ENCODE measurements at places on chromosomes 12 and 14. TPM values are rescaled to one million over a fixed set of nuclear protein-coding genes. Genes with fewer than 3 reads are reported as not detected.

- no peak for DNase-seq
Measured at GRCh38 chr12:8698132-8698851, 501 bp downstream of the RIMKLB start.

- DNase-seq: no peak
Measured at GRCh38 chr12:11812586-11813437, 163.3 kb downstream of the ETV6 start.

DNA sequence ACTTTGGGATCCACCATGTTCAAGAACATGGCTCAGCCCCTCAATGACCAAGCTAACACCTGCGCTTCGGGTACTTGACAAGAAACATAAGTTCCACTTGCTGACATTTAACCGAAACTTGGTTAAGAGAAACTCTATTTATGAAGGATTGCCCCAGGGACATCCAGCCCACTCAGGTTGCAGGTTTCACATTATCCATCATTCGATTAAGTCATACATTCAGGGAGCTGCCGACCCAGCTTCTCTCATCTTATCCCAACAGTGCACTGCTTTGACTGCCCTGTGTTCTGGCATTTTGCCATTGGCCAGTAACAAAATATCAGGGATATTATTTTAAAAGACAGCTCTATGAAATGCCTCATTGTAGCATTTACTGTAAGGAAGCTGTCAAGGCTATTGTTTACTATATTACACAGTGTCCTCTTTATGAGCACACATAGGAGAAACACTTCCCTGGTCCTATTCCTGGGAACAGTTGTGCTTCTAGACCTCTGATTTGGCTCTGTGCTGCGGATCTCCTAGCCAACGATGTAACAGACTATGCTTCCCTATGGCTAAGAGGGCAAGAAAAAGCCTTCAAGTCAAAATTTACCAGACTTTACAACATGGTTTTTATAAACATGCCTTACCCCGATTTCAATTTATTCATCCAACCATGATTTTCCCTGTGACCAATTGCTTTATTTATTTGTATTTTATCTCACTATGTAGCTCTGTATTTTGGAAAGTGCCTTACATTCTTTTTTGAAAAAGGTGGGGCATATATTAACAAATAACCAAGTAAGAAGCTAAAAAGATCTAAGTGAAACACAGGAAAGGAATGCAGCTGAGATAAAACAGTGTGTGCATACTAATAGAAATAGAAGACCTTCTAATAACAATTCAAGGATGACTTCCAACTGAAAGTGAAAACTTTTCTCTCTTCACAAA is 109.3 kb downstream of the ITPR2 start:
- no peak for DNase-seq

- DNase-seq: no peak
Measured at GRCh38 chr12:123962513-123962912, 10.1 kb downstream of the CCDC92 start.

DNA sequence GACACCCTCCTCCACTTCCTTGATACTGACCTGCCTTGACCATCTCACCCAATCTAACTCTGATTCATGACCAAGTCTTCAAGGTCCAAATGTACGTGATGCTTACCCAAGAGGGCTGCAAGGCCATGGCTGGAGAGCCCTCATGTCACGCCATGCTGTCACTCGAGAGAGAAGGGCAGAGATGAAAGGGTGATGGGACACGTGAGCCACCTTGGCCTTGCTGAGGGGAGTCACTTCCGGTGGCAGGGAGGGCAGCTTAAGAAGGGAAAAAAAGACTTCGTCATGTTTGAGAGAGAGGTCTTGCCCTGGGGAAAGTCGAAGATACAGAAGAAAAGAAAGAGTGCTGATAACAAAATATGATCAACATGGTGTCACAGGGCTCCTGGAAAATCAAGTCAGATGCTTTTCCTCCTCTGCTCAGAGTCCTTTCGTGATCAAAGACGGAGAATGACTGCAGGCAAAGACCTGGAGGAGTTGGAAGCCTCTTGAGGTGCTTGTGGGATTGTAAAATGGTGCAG is 3.3 kb upstream of the SCARB1 start:
- DNase-seq: no peak

DNA sequence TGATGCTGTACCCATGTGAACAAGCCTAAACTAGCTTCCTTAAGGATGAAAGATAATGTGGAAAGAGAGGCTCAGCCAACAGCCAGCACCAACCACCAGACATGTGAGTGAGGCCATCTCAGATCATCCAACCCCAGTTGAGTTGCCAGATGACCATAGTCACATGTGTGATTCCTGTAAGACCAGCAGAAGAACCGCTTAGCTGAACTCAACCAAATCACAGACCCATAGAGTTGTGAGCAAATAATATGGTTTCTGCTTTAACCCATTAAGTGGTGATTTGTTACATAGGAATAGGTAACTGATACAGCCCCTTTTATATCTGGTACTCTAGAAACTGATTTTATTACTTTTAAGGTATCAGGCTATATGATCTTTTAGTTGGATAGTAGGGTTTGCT is 17.6 kb upstream of the ELK3 start:
- DNase-seq: no peak

GRCh38 chr12:112602150-112602549 is 183.4 kb downstream of the PTPN11 start:
- no peak for DNase-seq

- DNase-seq: no peak
Measured at GRCh38 chr12:1305791-1306500, 288.4 kb downstream of the FBXL14 start.

GRCh38 chr14:28303248-28303647 is 463.3 kb upstream of the FOXG1 start:
- no peak for DNase-seq

The IAPP gene
- not detected for total RNA-seq

DNA sequence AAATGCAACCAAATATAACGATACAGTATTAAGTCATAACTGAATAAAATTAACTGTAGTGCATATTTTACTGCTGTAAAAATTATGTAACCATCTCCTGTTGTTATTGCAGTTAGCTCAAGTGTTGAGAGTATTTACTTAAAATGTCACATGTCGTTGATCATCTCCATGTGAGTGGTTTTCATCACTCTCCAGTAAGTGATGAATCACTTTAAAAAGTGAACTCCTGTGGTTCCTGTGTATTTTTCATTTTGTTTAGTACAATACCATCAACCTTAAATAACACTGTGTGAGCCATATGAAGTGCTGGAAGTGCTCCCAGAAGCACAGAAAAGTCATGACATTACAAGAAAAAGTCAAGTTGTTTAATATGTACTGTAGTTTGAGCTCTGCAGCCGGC is 104.7 kb upstream of the SLCO1B1 start:
- DNase-seq: no peak

DNA sequence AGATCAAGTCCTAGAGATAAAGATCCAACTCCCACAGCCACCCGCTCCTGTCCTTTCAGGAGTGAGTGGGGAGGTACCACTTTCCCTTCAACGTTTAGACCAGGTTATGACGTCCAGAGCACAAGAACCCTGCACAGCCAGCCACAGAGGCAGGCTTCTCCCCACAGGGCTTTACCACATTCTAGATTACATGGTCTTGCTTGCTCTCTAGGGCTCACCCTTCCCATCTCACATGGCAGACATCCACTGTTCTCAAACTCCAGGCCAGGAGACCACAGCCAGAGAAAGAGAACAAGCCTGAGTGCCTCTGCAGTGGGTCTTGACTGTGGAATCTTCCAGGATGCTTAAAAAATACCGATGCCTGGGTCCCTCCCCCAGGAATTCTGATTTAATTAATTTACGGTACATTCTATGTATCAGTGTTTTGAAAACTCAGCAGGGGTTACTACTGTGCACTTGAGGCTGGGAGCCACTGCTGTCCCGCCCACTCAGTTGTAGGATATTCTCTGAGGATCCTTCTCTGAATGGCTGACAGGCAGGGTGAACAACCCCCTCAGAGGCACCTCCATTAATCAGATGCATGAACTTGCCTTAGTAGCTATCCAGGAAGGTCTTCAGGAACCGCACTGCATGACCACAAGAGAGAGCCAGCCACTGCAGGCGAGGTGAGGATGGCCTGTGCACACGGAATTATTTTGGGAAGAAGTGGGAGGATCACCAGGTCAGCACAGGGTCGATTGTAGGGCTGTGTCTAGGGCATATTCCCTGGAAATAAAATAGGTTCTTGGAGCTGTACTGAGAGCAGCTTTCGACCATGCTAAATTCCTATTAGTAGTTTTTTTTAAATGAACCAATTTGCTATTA is 21.5 kb upstream of the SOCS2 start:
- no peak for DNase-seq

- no peak for DNase-seq
Measured at GRCh38 chr14:50828721-50829488, 2.1 kb downstream of the NIN start.

- DNase-seq: no peak
Measured at GRCh38 chr14:61376314-61376713, 54.9 kb downstream of the PRKCH start.

DNA sequence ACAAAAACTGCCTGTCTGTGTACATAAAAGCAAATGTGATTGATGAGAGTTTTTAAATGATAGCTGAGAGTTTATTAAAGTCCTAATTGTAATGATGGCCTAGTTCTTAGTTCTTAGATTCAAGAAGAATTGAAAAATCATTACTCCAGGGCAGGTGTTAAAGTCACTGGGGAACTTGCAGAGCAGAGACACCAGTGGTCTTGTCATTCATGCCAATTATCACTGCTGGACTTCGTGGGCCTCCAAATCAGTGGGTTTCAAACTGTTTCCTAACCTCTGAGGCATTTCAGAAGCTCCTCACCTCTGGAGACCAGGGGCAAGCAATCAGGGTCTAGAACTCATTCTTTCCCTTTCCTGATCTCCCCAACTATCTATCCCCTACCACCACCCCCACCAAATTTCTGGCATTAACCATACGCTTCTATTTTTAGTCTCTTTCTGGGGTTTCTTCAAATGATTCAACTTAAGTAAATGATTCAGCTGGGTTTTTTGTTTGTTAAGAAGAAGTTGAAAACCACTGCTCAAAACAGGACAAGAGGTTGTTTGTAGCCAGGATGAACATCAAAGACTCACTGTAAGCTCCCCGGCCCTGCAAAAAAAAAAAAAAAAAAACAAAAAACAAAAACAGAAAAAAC is 80.1 kb downstream of the CEP83 start:
- DNase-seq: no peak

GRCh38 chr12:42962384-42962783 is 372.8 kb upstream of the PRICKLE1 start:
- DNase-seq: no peak

DNA sequence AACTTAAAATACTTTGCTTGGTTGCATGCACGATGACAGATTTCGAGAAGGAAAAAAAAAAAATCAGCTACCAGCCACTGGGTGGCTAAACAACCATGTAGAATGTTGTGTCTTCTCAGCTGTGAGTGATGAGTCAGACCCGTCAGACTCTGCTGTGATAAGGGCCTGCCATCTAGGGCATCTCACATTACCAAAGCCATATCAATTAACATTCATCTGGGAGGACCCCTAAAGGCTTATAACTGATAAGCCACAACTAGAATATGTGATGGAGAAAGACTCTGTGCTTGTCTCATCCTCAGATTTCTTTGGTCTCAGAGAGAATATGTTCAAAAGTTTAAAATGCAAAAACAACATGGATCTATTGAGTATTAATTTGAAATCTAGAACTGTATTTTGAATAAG is 111.5 kb downstream of the PAX9 start:
- no peak for DNase-seq

The RNASE1 gene
- 67.3 TPM for total RNA-seq

The KNTC1 gene
- total RNA-seq: 21.6 TPM

The HRK gene
- 0.16 TPM for total RNA-seq

The ISCU gene
- 131 TPM for total RNA-seq

The SMARCD1 gene
- total RNA-seq: 64.5 TPM

DNA sequence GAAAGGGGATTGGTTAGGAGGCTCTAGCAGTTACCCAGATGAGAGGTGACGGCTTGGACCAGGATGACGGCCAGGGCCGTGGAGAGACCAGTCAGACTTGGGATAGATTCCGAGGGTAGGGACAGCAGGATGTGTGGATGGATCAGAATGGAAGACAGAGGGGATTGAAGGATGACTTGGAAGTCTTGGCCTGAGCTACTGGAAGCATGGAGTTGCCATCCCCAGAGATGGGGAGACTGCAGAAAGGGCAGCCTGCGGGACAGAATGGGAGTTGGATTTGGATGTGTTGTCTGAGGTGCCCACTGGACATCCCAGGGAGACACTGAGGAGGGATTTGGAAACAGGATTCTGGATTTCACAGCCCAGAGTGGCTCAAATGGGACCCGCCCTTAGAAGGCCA is 102.3 kb downstream of the CALM1 start:
- no peak for DNase-seq

DNA sequence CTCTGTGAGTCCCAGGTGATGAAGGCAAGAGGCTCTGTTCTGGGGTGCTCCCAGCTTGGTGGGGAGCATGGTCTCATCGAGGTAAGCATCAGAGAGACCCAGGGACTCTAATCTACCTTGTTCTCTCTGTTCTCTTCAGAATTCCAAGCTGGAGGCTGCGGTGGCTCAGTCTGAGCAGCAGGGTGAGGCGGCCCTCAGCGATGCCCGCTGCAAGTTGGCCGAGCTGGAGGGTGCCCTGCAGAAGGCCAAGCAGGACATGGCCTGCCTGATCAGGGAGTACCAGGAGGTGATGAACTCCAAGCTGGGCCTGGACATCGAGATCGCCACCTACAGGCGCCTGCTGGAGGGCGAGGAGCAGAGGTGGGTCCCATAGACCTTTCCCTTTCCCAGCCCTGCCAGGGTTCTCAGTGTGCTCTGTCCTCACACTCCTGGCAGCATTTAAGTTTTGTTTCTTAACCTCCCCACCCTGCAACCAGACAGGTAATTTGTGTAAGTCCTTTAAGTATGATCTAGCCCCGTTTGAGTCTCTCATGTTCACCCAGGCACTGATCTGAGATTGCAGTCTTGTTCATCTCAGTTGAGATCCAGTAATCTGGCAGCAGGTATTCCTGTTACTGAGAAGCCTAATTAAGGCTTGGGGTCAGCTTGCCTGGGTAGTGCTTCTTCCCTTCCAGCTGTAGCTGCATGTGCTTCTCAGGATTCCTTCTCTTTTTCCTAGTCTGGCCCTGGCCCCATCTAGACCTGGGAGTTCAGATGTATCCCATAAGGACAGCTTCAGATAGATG is 14.8 kb upstream of the KRT81 start:
- DNase-seq: no peak

DNA sequence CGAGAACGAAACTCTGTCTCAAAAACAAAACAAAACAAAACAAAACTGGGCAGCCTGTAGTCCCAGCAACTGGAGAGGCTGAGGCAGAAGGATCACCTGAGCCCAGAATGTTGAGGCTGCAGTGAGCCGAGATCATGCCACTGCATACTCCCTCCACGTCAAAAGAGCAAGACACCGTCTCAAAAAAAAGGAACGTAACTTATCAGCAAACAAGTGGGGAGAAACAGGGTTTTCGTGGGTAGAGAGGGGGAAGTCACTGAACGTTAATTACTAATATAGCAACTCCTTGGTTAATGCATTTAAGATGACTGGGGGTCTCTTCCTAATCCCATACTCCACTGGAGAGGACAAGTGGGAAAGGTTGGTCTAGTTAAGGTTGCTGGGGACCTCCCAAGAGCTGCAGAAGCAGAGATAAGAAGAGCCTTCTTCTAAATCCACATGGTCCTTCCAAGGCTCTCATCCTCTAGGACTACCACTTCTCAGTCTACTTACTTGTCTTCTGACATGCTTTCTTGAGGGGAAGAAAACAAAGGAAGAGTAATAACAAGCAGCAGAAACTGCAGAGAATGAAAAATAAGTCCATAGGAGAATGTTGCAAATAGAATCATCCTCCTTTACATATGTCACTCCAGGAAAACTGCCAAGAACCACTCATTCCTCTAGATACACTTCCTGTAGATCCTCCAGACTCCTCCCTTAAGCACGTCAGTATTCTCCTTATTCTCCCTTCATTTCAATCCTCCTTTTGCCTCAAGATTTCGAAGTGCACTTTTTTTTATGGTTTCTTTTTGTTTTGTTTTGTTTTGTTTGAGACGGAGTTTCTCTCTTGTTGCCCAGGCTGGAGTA is 5.8 kb downstream of the NUMB start:
- DNase-seq: no peak

All from ureter (tissue), 1 donor.